ENCODE measurements at places on chromosomes 6 and 20.

GRCh38 chr6:163310096-163310972 is 104.2 kb upstream of the QKI start:
- no peak for DNase-seq

DNA sequence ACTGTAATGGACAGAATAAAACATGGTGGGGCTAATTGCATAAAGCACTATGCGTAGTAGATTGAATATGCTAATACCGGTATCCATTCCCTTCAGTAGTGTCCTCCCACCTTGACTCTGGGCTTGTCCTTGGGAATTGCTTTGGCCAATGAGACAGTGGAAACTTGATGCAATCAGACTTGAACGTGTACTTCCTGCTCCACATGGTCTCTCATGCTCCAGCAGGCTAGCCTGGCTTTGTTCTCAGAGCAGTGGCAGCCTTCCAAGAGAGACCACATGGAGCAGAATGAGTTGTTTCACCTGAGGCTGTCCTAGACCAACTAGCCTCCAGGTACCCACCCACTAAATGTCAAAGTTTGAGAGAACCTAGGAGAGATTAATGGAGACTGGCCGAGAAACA is 37.0 kb upstream of the BTBD3 start:
- DNase-seq: no peak

- no peak for DNase-seq
Measured at GRCh38 chr6:131960371-131961133, 9.4 kb upstream of the CCN2 start.

DNA sequence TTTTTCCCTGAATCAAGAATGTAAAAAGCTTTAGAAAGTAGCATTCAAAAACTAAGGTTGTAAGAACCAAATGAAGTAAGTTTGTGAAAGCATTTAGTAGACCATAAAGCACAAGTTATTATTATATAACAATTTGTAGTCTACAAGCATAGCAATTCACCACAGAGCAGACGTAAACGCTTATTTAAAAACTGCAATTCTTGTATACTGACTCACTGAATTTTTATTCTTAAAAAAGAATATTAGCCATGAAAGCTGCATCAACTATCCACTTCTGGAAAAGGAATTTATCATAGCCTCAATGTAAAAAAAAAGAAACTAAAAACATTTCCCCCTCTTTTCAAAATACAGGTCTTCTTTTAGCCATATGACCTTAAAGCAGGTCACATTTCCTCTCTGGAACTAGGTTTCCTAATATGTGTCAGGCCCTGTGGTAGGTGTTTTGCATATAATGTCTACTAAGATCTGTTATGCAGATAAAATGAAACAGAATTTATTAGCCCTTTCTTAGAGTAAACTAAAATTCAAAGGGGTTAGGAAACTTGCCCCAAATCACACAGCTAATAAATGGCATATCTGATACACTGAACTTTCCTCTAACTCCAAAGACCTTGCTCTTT is 2.1 kb downstream of the MAP3K7 start:
- no peak for DNase-seq

GRCh38 chr6:114276783-114277182 is 66.0 kb downstream of the HS3ST5 start:
- no peak for DNase-seq

GRCh38 chr6:82832811-82833210 is 232.8 kb downstream of the UBE3D start:
- DNase-seq: no peak

DNA sequence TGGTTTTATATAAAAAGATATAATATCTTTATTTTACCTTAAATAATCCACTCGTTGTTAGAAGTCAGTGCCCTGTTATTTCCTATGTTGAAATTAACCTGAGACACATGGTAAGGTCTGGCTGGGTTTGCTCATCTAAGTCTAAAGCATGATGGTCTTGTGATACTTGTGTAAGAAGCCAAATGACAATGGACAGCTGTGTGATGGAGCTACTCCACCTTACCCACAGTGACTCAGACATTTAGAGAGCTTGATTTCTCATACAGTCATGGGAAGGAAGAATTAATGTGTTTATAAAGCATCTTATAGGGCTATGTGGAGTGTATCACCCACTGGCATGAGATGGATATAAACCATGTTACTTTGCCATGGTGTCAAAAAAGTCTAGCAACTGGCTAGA is 11.7 kb downstream of the CTCFL start:
- no peak for DNase-seq

DNA sequence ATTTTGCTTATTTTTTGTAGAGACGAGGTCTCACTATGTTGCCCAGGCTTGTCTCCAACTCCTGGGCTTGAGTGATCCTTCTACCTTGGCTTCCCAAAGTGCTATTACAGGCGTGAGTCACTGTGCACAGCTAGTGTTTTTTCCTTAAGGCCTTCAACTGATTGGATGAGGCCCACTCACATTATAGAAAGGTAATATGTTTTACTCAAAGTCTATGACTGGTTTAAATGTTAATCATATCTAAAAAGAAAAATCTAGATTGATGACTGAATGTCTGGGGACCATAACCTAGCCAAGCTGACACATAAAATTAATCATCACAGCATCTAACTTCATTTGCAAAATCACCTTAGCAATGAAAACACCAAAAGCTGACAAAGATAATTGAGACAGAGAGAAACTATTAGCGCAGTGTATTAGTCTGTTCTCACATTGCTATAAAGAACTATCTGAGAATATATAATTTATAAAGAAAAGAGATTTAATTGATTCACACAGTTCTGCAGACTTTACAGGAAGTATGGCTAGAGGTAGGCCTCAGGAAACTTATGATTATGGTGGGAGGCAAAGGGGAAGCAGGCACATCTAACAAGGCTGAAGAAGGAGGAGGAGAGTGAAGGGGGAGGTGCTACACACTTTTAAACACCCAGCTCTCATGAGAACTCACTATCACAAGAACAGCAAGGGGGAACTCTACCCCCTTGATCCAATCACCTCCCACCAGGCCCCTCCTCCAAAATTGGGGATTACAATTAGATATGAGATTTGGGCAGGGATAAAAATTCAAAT is 66.8 kb upstream of the ARHGAP18 start:
- no peak for DNase-seq

DNA sequence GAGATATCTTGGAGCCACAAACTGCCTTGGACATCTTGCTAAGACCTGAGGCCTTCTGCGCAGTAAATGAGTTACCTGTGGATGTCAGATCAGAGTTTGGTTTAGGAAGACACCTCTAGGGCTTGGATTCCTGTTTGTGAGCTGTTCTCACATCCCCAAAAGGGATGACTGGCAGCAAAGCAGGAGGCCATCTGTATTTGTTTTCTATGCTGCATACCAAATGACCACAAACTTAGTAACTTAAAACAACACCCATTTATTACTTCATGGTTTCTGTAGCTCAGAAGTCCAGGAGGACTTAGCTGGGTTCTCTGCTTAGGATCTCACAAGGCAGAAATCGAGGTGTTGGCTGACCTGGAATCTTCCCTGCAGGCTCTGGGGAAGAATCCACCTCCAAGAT is 116.7 kb downstream of the UNC5CL start:
- no peak for DNase-seq

- DNase-seq: no peak
Measured at GRCh38 chr20:22789676-22790075, 205.3 kb upstream of the FOXA2 start.

- peak; percentile 26 for DNase-seq
Measured at GRCh38 chr20:63706852-63707557, 771 bp downstream of the ARFRP1 start.

- no peak for DNase-seq
Measured at GRCh38 chr6:160349814-160350350, 1.7 kb downstream of the SLC22A3 start.

DNA sequence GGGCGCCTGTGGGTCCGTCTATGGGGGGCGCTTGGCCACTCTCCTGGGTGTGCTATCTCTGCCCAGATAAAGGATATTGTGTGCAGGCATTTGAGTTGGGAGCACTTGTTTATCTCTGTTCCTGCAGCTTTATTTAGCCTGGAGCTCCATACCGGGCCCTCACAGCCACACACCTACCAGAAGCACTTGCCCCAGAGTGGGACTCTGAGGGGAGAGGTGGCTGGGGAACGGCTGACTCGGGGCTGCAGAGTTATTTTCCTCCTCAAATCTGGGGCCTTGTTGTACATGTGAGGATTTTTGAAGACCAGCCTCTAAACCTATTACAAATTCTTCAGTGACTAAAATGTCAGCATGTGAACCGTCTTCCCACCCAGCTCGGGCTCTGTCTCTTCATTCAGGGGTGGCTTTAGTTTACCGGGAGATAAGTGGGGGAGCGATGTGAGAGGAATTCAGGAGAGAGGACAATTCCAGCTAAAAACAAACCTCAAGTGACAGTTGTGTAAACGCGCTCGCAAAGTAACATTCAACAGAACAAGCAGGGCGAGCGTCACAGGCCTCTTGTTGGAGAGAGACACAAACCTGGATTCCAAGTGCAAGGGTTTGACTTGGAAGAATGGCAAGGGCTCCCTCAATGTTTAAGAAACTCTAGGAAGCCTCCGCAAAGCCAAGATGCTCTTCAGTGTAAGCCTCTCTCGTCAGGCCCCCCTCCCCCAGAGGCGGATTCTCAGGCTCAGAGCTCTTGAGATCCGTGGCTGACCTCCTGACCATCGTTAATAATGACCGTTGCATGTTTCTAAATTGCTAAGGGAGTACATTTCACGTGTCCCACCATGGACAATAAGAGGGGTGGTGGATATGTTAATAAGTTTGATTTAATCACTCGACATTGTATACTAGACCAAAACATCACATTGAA is 548.9 kb downstream of the QKI start:
- no peak for DNase-seq

- DNase-seq: no peak
Measured at GRCh38 chr20:50789968-50790650, 4.8 kb upstream of the BCAS4 start.

GRCh38 chr6:4482461-4482860 is 293.7 kb upstream of the CDYL start:
- DNase-seq: no peak

GRCh38 chr6:158595223-158595622 is 35.3 kb downstream of the TMEM181 start:
- DNase-seq: no peak

- DNase-seq: no peak
Measured at GRCh38 chr6:15351631-15352030, 105.8 kb downstream of the JARID2 start.

- no peak for DNase-seq
Measured at GRCh38 chr20:41110930-41111577, 26.3 kb upstream of the PLCG1 start.

DNA sequence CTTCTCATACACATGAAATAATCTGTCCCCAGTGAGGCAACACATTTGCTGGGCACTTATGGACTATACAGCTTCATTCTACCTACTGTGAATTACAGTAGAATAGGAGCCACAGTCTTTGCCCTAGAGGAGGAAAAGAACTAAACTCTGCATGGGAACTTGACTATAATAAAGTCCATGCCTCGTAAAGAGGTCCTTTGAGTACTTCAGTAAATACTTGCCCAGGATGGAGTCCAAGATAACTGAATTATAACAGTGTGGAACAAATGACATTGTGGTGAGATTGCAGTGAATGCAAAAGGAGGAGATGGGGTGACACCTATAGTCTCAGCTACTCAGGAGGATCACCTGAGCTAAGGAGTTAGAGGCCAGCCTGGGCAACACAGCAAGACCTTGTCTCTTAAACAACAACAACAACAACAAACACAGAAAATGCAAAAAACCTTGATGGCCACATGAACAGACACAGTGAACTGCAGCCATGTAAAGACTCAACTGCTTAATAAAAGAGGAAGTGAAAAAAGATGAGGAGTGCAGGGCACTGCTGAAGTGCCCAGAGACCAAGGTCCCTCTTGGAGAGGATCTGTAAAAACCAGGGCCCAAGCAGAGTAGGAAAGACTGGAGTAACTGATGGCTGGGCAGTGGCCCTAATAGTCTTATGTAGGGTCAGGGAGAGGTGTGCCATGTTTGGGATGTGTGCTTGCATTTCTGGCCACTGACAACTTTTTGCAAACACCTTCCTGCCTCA is 3.7 kb downstream of the MRPS18A start:
- DNase-seq: no peak

GRCh38 chr6:5744497-5744896 is 262.2 kb downstream of the NRN1 start:
- no peak for DNase-seq

DNA sequence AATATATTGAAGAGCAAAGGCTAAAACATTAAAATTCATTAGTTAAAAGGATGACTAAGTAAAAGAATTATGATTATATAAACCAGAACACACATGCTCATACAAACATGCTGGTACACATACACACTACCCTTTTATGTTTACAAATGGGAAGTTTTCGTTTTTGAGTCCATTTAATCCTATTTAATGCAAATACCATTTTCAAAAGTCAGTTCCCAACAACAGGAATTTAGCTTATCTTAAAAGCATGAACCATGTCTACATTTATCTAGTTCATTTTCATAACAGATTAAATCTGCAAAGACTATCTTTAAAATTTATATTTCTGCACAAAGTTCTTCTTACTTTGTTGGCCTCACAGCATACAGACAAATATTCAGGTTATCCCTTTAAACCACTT is 42.5 kb downstream of the MAN1A1 start:
- DNase-seq: no peak

DNA sequence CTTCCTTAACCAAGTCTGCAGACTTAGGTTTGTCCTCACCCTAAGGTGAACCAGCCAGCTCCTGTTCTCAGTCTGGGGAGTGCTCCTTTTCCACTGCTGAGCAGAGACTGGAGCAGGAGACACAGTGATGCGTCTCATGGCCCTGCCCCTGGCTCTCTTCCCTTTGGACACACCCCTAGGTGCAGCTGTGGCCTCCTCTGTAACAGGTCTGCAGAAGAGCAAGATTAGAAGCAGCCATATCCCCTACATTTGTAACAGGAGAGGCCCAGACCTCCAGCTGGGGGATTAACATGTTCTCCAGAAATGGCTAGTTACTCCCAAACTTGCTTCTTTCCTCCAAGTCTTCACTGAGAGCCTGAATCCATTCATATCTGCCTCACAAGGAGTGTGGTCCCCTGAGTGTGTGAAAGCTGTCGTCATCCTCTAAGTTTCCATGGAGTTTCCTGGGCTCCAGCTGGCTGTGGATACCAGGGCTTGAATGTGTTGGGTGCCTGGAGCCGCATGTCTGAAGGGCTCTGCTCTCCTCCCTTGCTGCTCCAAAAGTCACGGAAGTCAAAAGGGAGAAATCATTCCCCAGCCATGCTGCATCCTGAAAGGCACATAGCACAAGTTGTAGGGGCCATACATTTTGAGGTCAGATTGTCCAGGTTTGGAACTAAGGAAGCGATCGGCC is 57.7 kb downstream of the PPP1R14C start:
- no peak for DNase-seq

GRCh38 chr6:152502421-152503188 is 134.6 kb downstream of the SYNE1 start:
- no peak for DNase-seq

GRCh38 chr6:111329882-111330633 is 153.0 kb downstream of the REV3L start:
- DNase-seq: no peak

DNA sequence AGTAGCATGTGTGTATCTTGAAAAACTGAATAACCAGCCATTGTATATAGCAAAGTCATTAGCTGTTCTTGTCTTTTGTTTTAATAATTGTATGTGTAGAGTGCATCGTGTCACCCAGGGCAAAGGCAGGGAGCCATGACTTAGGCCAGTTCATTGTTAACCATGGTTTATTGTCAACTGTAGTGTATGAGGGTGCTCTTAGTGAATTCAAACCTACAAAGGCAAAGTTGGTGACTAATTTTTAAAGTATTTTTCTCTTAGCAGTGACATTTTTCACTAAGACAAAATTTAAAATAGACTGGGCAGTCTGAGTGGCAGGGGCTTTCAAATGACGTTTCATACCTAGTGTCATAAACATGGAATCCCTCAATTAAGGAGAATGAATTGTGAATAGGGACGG is 79.0 kb downstream of the TULP4 start:
- no peak for DNase-seq
